ENCODE measurements at places on chromosomes 2 and 18. TPM values are rescaled to one million over a fixed set of nuclear protein-coding genes. Genes with fewer than 3 reads are reported as not detected.

Gene TRABD2A
- polyA plus RNA-seq = 0.90 TPM

Gene ELOA2
- not detected for polyA plus RNA-seq

Gene DCC
- 0.36 TPM for polyA plus RNA-seq

Gene C1GALT1C1L
- polyA plus RNA-seq = not detected

Gene POTEI
- polyA plus RNA-seq = not detected

Gene AQP12A
- not detected for polyA plus RNA-seq

Gene TOGARAM2
- polyA plus RNA-seq = 0.71 TPM

Gene MYCN
- 12.0 TPM for polyA plus RNA-seq

Gene SLC5A7
- polyA plus RNA-seq = not detected

Gene C2orf74
- polyA plus RNA-seq = 19.2 TPM

Gene MC5R
- polyA plus RNA-seq = not detected

Gene DUSP19
- 0.95 TPM for polyA plus RNA-seq

Gene MBD5
- polyA plus RNA-seq = 8.3 TPM

Gene TLX2
- polyA plus RNA-seq = 0.20 TPM

Gene CHRNG
- polyA plus RNA-seq = not detected

Gene ABCG8
- not detected for polyA plus RNA-seq

Gene CCDC121
- polyA plus RNA-seq = 3.0 TPM

Gene DYNAP
- polyA plus RNA-seq = not detected

Gene MARCO
- polyA plus RNA-seq = 1.8 TPM

Gene PRADC1
- 44.5 TPM for polyA plus RNA-seq

Gene NYAP2
- 0.20 TPM for polyA plus RNA-seq

Gene LCT
- polyA plus RNA-seq = not detected

Gene ACOXL
- 2.0 TPM for polyA plus RNA-seq

Gene KCNS3
- 1.2 TPM for polyA plus RNA-seq

Gene TRIM43
- not detected for polyA plus RNA-seq

Gene THSD7B
- 1.8 TPM for polyA plus RNA-seq

Gene C2orf66
- polyA plus RNA-seq = not detected

Gene SULT6B1
- not detected for polyA plus RNA-seq

Gene GALNT1
- polyA plus RNA-seq = 7.8 TPM

Gene BCL11A
- 22.7 TPM for polyA plus RNA-seq

Gene DSG4
- not detected for polyA plus RNA-seq

Gene FEV
- 5.9 TPM for polyA plus RNA-seq

Gene LONRF2
- polyA plus RNA-seq = 5.4 TPM

Gene AGXT
- 1.1 TPM for polyA plus RNA-seq

Gene PJVK
- 0.22 TPM for polyA plus RNA-seq

Gene AKAIN1
- polyA plus RNA-seq = not detected
